NCI-H1930 (cell line): ENCODE measurements at places on chromosomes 12 and 14.

DNA sequence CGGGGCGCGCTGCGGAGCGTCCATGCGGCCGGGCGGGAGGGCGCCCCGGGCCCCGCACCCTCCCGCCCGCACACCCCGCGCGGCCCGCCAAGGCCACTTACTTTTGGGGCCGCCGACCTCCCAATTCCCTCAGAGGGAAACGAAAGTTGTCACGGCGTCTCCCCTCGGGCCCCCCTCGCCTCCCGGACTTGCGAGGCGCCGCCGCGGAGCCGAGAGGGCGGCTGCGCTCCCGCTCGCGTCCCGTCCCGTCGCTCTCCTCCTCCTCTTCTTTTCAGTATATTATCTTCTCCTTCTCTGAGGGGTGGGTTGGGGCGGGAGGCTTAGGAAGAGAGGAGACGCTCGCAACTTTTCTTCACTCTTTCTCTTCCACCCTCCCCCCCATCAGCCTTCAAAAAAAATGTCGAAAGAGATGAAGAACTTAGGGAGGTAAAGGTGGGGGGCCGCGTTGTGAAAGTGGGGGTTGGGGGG, 613 bp downstream of the DUSP16 start:
- peak; percentile 49 for DNase-seq

- DNase-seq, result no peak
These were observed 29.4 kb upstream of the STAC3 start for GRCh38 chr12:57280211-57281062.

DNA sequence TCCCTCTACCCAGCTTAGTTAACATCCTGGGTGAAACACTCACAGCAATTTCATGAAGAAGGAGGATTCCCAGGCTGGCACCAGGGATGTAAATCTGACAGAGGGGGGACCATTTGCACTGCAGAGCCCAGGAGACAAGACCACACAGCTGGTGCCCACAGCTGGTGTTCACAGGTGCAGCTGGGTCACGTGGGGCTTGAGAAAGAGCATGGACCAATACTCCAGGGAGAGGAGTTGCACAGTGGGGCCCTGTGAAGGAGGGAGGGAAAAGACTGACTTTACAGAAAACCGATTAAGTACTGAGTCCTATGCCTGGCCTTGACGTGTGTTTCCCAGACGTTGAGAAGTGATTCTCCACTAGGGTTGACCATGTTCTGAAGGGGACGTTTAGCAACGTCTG, 1316.7 kb upstream of the TMEM132C start:
- DNase-seq, result no peak

DNA sequence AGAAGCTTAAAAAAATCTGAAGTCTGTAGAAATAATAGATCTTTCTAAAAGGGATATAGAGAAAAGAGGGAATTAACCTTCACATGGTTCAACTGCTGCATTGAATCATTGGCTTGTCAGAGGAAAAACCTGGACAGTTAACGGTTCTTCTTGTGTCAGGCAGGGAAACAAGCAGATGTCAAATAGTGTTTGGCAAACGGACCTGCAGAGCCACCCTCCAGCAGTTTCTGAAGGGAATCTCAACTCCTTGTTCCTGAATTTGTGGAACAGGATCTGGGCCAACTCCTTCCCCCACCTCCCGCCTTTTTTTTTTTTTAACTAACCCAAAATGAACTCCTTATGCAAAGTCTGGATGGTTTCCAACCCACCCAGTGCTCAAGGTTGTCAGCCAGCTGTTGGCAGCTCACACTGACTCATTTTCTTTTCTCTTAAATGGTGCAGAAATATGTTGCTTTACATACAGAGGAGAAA, 187.3 kb downstream of the CAND1 start:
- DNase-seq, result no peak

GRCh38 chr14:104361921-104362681, 217.5 kb upstream of the C14orf180 start:
- no peak for DNase-seq

GRCh38 chr14:37810094-37810801, 214.8 kb downstream of the TTC6 start:
- DNase-seq, result no peak

DNA sequence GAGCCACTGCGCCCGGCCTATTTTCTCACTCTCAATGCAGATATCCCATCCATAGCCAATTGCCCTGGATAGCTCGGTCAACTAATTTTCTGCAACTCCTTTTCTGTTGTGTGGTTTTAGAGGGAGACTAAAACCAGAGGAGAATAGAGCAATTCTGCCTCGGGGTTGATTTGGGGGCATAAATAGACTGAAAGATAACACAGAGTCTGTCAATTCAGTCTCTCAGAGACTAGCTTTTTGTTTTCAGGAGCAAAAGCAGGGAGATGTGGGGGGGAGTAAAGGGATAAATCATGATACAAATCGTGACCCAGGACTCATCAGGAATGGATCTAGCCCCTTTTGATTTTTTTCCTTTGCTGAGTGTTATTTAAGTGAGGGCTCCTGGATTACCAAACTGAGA, 6.5 kb downstream of the COPZ1 start:
- no peak for DNase-seq

DNA sequence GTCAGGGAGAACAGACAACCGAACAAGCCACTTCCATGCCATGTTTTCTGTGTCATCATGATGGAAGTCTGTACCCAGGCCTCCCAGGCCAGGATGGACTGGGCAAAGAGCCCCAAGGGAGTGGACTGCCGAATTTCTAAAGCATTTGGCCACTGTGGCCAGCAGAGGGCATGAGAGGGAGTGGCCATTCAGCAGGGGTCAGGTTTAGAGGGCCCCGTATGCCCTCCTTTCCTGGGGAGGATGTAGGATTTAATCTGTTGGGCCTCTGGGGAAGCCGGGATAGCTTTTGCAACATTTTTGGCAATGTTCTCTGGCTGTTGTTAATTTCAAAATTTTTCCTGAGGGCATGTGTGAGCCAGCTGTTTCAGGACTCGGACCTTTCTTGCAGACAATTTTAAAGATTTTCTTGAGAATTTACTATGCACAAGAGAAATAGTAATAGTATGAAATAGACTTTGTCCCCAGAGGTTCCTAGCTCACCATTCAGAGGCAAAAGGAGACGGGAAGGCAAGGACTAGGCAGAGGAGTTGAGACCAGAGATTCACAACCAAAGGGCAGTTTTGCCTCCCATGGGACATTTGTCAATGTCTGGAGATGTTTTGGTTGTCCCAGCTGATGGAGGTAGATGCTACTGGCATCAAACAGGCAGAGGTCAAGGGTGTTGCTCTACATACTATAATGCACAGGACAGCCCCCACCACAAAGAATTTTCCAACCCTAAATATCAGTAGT, 18.0 kb downstream of the ACACB start:
- DNase-seq, result no peak

DNA sequence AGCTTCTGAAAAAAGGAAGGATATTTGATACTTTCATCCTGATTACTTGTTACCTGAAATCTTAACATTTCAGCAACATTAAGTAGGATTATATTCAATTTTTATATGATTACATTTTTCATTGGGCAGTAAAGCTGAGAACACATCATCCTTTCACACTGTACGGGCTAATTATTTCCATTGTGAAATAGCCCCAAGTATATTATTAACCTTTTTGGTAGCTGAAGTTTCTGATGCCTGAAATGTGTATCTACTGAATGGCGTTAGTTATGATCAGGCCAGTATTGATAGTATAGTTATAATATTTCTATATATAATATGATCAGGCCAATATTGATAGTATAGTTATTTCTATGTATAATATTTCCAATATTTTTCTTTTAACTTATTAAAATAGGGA, 10.1 kb downstream of the SPATS2 start:
- no peak for DNase-seq

- no peak for DNase-seq
These were observed 186.6 kb upstream of the DIO3 start for GRCh38 chr14:101374373-101375338.

DNA sequence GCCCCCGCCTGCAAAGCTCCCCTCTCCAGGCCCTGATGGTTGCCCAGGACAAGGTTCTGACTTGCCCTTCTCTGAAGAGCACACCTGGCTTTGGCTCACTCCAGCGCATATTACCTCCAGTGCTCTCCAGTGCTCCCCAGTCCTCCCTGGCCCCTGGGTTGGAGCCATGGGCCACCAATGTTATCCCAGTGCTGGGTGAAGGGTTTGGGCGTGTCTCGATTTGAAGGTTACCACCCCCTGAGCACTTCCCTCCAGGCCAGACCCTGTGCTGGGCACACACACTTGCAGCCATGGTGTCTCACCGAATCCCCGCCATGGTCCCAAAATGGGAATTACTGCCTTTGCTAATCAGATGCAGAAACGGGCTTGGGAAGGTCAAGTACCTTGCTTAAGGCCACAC, 11.1 kb downstream of the RITA1 start:
- no peak for DNase-seq

GRCh38 chr14:34610101-34610500, 19.8 kb downstream of the SNX6 start:
- DNase-seq, result no peak

DNA sequence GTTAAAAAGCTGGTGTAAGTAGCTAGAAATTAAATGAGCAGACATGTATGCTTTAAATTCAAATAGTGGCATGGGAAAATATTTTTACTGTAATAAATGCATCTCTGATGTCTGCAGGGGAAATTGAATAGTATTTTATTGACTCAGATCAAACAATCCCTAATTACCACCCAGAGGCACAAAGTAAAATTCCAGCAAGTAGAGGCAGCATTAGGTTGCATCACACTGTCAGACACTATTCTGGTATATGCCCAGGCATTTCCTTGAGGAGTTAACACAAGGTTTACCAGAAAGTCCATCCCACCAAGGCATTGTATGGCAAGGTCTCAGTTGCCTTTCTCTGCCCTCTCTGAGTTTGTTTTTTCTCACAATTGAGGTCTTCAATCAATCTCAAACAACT, 201.6 kb upstream of the KITLG start:
- DNase-seq, result no peak

- DNase-seq, result peak; percentile 99
These were observed at the start of gene EMC9 for GRCh38 chr14:24141097-24141880. Gene EMC9, minus strand, starts transcription at chr14:24141591. Its CDS starts 287 bp downstream, at chr14:24141304.

DNA sequence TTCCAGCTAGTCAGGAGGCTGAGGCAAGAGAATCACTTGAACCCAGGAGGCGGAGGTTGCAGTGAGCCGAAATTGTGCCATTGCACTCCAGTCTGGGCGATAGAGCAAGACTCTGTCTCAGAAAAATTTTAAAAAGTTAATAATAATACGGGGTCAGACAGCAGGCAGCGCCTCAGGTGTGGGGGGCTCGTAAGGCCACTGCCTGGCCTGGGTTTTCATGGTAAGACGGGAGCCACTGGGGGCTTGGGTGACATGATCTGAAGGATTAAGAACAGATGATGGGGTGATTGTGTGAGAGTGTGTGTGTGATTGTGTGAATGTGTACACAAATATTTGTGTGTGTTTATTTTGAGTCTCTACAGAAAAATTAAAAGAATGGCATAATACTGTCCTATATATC, 23.6 kb downstream of the BCL7A start:
- no peak for DNase-seq

GRCh38 chr14:75126679-75127473, at the start of gene NEK9:
Gene NEK9, minus strand, starts transcription at chr14:75127048. Its CDS starts 127 bp downstream, at chr14:75126921.
- peak; percentile 80 for DNase-seq

DNA sequence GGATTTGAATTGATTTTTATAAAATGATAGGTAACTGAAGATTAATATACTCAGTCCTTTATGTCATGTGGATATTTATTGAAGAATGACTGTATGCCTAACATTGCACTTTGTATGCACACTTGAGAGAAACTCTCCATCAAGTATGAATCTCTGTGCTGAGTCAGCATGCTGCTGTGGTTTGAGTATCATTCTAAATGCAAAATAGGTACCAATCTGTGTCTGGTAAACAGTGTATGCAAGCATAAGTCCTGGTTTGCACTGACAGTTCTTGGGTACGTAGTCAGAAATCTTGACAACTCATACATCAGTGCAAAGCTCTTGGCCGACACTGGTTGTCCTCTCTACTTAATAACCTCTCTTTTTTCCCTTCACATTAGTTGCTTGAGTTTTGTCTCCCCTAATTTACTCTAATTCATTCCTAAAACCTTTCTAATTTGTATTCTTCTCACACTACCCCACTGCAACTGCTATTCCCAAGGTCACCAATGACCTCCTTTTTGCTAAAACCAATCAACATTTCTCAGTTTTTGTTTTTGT, 21.8 kb downstream of the MGAT4C start:
- no peak for DNase-seq

GRCh38 chr12:80632835-80633234, 74.6 kb upstream of the MYF6 start:
- no peak for DNase-seq

GRCh38 chr12:56787498-56787897, 24.4 kb downstream of the HSD17B6 start:
- no peak for DNase-seq

- no peak for DNase-seq
These were observed 143.7 kb upstream of the FRMD6 start for GRCh38 chr14:51507906-51508511.

GRCh38 chr12:1502831-1503230, 91.5 kb downstream of the FBXL14 start:
- no peak for DNase-seq

- DNase-seq, result no peak
These were observed at the start of gene NFE2 for GRCh38 chr12:54300732-54301427. Gene NFE2, minus strand, starts transcription at chr12:54301015. Its CDS starts 5,767 bp downstream, at chr12:54295248.

DNA sequence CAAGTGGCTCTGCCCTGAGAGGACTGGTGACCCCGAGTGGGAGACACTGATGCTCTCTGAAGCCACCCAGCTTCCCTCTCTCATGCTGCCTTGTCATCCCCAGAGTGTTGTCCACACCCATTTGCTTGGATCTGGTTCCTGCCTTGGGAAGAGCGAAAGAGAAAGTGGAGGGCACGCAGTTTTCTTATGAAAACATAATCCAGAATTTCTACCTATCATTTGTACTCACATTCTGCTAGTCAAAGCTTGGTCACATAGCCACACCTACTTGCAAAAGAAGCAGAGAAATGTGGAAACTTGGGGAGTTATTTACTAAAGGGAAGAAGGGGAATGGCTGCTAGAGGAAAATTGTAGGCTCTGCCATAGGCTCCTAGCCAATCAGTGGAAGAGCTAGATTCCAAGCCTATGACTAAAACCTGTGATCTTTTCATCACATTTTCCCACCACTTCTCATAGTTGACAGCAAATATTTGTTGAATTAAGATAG, 326.3 kb downstream of the ZFP36L1 start:
- DNase-seq, result no peak

- DNase-seq, result no peak
These were observed 109.9 kb downstream of the PIWIL1 start for GRCh38 chr12:130447655-130447965.

DNA sequence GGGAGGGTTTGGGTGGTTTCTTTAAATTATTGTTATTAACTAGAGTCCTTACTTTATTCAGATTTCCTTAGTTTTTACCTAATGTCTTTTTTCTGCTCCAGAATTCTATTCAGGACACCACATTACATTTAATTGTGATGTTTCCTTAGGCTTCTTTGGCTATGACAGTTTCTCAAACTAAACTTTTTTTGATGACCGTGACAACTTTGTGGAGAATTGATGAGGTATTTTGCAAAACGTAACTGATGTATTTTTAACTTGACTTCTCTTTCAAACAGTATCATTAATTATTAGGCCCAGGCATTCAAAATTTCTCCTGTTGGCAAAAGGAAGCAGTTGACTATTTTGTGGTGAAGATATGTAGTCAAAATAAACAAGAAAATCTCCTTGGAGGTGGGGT, 10.5 kb downstream of the RNASE6 start:
- no peak for DNase-seq
